Stimulated activated CD4-positive, alpha-beta T cell treated with anti-CD3 and anti-CD28 coated beads, Interleukin-4, amount 100 ng/mL, for 4 hours (primary cell): ENCODE measurements at places on chromosomes 12 and 14.

GRCh38 chr12:92331383-92331782, 185.7 kb upstream of the BTG1 start:
- no peak for DNase-seq

DNA sequence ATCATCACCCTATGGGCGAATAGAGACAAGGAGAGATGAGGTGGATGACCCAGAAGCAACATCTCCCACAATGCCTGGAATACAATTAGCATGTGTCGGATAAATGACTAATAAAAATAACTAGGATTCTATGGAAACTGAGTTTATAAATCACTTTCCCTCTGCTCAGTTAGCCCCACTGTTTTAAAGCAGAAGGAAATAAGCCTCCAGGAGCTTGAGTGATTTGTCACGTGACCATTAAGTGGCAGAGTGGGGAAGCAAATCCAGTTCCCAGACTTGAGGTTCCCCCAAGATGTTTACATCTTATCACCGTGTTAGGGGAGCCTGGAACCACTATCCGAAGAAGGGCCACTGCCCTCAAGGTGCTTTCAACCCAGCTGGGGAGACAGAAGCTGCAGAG, 136.5 kb upstream of the CCND2 start:
- no peak for DNase-seq

DNA sequence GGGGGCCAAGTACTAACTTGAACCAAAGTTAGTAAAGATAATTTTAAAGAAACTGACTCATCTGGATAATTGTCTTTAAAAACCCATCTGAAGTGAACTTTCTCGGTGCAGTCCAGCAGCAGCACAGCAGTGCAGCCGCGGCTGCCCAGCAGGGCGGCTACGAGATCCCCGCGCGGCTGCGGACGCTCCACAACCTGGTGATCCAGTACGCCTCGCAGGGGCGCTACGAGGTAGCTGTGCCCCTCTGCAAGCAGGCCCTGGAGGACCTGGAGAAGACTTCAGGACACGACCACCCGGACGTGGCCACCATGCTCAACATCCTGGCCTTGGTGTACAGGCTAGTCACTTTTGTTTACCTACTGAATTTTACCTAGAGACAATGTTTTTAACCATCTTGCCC, 33.6 kb downstream of the KLC1 start:
- no peak for DNase-seq

GRCh38 chr14:68733086-68733914, 59.6 kb downstream of the ZFP36L1 start:
- DNase-seq, result peak; percentile 16

- DNase-seq, result no peak
Measured at GRCh38 chr12:13875744-13876143, 105.7 kb downstream of the GRIN2B start.

DNA sequence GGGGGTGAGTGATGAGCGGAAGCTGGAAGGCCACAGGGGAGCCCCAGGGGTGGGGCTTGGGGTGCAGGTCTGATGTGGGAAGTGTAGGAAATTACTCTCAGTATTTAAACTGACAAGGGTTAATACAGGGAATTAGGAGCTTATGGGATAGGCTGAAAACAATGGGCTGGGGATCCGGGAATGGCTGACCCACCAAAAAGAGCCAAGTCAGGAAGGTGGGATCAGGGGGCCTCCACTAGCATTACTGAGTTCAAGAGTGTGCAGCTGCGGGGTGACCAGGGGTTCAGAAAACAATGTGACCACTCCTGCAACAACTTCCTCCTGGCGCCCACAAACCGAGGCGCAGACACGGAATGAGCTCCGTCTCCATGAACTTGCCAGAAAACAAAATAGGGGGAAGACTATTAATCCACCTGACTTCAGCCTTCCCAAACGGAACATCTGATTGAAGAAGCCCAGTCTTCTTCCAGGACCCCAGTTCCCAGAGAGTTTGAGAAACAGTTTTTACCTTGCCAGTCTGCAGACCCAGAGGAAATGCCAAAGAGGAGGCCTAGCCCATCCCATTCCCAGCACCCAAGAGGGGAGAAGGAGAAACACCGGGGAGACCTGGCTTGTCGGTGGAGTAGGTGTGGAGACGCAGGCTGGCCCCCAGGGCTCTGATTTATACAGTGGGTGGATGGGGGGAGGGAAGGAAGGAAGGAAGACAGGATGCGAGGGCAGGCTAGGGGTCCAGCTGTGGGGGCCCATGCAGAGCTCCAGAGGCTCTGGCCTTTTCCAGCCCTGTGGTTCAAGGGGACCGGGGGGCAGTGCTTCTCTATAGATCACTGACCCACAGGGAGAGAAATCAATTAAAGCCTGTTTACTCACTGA, 16.5 kb upstream of the YY1 start:
- DNase-seq, result no peak

DNA sequence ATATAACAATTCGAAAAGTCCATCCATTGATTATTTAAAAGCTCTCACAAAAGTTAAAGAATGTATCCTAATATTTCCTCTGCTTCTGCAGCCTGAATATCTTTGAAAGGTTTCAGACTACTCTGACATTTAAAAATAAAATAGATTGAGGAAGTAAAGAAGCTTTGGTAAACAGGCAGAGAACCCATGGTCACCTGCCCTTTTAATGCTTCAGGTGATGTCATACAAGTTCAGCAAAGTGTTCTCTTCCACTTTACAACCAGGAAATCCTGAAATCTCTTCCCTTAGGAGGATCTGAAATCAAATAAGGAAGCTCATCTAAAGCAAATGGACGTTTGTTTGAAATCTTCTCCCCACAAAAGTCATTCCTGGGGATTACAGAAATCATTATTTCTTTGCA, 322.4 kb downstream of the PDZRN4 start:
- no peak for DNase-seq

DNA sequence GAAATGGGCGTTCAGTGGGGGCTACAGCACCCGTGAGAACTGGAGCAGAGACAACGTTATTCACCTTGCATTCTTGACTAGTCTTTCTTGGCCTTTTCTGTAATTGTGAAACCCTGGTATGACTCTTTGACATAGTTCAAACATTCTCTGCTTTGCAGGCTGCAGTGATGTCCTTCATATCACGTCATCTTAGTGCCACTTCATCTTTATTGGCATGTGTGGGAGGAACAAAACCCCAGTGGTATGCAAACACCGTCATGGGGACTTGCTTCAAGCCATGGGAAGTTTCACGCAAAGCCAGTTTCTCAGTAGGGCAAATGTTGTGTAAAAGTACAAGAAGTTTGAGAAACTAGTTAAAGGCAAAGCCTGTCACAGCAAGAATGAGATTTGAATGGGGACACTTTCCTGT, 20.2 kb upstream of the DUSP16 start:
- DNase-seq, result peak; percentile 9

DNA sequence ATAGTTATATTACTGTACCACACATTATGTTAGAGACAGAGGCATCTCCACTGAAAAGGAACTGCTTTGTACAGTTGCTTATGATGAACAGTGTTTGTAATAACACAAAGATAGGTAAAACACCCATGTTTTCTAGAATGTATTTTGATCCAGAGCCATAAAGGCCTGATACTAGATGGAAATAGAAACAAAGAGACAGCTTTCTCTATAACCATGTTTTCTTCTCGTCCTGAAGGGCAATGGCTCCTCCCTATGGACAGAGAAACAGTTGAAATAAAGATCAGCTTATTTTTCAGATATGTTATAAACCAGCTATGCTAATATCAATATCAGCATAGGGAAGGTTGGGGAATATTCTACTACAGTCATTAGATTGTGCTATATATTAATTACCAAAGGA, 109.2 kb downstream of the ATXN7L3B start:
- no peak for DNase-seq

GRCh38 chr12:112122823-112123690, 2.3 kb upstream of the TRAFD1 start:
- DNase-seq, result no peak

- DNase-seq, result no peak
Measured at GRCh38 chr12:32891526-32891925, 5.1 kb downstream of the PKP2 start.

DNA sequence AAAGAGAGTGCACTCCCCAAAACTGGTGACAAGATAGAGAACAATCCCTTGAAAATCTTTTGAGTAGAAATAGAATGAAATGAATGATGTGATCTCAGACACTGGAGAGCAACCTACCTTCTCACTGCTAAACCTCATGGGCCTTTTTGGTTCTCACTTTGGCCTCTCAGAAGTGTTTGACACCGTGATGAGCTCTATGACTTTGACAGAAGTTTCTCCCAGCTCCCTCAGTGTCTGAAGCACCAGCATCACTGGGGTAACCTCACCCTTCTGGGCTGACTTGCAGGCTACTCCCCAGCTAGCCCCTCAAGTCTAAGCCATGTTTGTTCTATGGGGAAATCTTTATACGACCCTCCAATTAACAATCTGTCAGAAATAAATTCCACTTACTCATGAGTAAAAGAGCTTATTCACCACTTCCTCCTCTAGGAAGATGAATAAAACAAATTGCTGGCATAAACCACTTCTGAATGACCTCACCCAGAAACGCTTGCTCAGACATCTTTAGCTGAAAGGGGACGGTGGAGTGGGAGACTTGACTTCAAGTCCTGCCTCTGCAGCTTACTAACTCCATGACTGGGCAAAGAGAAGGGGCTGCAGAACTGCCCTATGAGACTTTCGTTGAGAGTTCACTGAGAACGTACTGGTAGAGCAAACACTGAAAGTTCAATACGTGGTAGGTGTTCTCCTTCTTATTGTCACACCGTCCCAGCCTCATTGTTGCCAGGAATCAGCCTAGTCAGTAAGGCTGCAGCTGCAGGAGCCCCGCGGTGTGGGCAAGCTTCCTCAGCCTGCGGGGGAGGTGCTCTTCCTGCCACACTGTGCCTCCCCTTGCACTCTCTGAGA, 46.5 kb downstream of the ST8SIA1 start:
- DNase-seq, result peak; percentile 9

DNA sequence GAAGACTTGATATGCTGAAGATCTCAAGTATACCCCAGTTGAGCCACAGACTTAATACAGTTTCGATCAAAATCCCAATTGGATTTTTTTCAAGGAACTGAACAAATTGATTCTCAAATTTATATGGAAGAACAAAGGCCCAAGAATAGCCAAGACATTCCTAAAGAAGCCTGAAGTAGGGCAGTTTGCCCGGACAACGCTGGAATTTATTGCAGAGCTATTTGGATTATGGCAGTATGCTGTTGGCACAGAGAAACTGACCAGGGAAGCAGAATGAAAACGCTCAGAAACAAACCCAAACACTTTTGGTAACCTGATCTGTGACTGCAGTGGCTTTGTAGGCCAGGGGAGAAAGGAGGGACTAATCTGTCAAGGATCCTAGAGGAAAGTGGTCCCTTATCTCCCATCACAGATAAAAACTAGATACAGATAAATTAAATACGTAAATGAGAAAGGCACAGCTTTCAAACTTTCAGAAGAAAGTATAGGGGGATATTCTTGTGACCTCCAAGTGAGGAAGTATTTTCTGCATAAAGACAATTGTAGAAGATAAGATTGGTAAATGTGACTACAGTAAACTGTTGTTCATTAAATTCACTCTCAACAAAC, 35.9 kb upstream of the GSC start:
- DNase-seq, result no peak

GRCh38 chr12:130043685-130044406, 118.4 kb upstream of the FZD10 start:
- DNase-seq, result no peak

GRCh38 chr14:85358136-85358785, 171.7 kb upstream of the FLRT2 start:
- no peak for DNase-seq

- DNase-seq, result no peak
Measured at GRCh38 chr14:43031598-43031997, 1424.9 kb downstream of the LRFN5 start.

DNA sequence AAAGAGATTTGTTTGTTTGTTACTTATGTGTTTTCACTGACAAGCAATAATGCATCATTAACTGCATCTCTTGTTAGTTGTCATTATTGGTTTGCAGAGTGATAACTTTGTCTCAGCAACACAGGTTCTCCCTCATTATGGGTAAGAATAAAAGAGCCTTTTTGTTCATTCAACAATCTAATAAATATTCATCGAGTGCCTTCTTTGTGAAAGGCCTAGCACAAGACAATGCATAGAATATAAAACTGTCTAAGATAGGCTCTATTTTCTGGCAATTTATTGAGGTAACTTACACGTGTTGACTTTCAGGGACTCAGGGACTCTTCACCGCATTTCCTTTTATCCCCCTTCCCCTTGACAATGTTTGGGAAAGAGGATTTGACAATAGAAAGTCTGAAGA, 95.5 kb upstream of the KRR1 start:
- DNase-seq, result no peak

GRCh38 chr12:121535150-121536053, 45.4 kb downstream of the KDM2B start:
- DNase-seq, result no peak

DNA sequence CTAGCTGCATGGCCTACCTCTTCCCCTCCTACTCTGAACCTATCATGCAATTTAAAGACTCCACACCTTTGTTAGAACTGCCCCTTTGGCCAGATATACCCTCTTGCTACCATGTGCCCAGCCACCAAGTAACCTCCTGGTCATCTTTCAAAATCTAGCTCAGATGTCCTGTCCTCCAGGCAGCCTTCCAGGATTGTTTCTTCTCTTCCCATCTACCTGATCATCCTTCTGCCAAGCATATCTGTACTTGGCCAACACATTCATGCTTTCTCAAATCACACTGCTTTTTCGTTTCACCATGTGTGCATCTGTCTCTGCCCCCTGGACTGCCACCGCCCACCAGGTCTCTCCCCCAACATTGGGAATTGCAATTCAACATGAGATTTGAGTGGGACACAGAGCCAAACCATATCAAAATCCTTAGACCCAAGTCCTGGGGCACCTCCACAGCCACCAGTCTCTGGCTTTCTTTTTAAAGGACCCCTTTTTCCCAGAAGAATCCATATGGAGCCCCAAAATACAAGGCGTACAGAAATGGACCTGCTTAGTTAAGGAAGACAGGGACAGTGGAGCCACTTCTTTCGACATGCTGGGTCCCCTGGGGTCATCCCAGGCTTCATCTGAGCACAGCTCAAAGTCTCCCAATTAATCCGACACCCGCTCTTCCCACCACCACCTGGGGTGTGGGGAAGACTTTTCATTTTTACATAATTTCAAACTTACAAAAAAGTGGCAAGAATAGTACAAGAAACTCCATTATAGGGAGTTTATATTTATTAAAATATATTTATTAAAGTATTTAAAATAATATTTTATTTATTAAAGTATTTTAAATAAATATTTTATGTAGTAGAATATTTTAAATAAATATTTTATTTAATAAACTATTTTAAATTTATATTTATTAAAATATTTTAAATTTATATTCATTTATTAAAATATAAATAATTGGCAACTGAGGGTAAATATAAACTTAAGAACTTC, 7.9 kb upstream of the CMKLR1 start:
- DNase-seq, result no peak

- DNase-seq, result no peak
Measured at GRCh38 chr14:56659378-56659777, 79.8 kb downstream of the TMEM260 start.

GRCh38 chr14:53999061-53999488, 42.5 kb upstream of the BMP4 start:
- DNase-seq, result no peak
